ENCODE measurements at places on chromosomes 2 and 18. TPM values are rescaled to one million over a fixed set of nuclear protein-coding genes. Genes with fewer than 3 reads are reported as not detected.

DNA sequence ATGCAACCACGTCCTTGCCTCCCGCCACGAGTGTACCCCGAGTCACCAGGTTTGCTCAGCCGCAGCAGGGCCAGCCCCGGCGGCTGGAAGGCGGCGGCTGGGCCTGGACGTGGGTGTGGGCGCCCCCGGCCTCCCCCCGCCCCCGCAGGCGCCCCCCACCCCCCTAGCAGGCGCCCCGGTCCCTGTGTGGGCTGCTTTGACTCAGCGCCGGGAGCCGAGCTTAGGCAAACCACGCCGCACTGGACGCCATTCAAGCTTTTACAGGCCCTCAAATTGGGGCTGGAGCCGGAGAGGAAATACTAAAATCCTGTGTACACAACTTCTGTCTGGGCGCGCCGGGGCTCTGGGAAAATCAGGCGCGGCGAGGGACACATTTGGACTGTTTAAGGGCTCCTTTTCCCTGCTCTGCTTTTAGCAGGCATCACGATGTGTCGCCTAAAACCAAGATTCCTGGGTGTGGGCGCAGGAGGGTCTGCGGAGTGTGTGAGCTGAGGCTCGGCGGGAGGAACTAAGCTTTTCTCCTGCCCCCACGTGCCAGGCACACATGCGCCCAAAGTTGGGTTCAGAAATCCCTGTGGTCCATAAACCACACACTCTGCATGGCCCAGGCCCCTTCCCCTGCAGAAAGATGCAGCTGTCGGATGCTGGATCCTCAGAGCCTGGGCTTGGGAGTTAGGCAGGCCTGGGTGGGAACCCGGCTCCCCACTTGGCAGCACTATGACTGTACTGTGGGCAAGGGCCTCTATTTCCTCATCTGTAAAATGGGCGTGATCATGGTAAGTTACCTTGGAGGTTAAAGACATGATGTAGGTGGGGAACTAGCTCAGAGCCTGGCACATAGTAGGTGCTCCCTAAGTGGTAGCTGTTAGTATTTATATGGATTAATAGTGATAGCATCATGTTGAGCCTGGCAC is 57.6 kb downstream of the ATOH8 start:
- DNase-seq, result no peak

DNA sequence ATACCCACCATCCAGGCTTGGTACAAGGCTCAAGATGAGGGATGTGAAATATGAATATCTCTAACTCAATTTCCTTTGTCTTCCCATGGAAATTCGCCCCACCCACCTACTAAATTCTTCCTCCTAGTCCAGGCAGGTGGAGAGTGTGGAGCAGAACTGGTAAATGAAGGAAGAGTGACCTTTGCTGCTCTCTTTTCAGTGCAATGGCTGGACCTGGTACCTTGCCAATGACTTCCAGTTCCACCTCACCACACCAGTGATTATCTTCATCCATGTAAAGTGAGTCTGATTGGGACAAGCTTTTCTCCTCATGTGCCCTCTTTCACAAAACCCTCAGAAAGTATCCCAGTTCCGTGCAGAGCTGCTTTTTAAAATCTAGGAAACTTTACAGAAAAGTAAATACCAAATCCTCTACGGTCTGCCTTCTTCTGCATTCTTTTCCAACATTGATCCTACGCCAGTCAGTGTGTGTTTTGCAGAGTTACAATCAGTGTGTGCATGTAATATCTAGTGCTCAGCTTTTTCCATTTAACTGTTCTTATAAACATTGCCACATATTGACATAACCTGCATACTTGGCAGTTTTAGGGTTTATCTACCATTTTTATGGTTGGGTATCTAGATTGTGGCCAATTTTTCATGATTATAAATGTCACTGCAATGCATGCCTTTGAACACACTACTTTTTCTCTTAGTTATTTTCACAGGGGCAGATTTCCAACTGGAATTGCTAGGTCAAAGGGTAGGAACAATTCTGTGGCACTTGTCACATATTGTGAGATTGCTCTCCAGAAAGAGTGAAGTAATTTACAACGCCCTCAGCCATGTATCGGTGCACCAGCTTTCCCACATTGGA is 86.5 kb upstream of the SEC11C start:
- no peak for DNase-seq

The EGR4 gene
- not detected for total RNA-seq

- DNase-seq, result no peak
These were observed 307.7 kb downstream of the STK39 start for GRCh38 chr2:167939514-167940345.

DNA sequence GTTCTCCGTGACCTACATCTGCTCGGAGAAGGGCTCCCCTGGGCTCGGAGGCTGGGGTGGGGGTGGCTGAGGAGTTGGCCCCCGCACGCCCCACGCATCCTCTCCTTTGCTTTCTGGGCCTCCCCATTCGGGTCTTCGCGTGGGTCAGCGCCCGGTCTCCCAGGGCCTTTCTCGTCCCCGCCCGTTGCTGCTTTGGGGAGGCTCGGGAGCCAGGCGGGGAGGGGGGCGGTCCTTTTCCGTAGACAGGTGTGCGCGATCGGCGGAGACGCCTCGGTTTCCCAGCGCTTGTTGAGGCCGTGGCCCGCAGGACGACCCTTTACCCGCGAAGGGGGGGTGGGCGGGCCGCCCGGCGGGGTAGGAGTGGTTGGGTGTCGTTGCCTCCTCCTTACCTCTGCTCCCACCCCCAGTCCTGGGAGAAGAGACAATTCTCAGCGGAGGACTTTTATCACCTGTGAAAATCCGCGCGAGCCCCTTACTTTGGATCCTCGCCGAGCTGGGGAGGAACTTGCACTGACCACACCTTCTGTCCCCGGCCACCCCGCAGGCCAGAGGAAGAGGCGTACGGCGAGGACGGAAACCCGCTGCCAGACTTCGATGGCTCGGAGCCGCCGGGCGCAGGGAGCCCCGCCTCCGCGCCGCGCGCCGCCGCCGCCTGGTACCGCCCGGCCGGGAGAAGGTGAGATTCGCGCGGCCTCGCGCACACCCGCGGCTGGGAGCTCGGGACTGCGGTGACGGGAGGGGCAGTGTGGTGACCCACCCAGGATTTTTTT is 2.6 kb downstream of the ADCYAP1 start:
- DNase-seq, result no peak
